Activated T-cell treated with anti-CD3 and anti-CD28 coated beads, Interleukin-2, amount 50 U/mL, for 24 hours (primary cell): ENCODE measurements at places on chromosomes 7 and 10.

- DNase-seq = no peak
Measured at GRCh38 chr7:45212606-45213005, 55.0 kb downstream of the RAMP3 start.

- DNase-seq = no peak
Measured at GRCh38 chr7:35680403-35681013, 14.4 kb downstream of the HERPUD2 start.

GRCh38 chr7:116153050-116153449 lies 57.3 kb upstream of the TES start:
- DNase-seq = no peak

GRCh38 chr10:80324891-80325364 lies 31.6 kb downstream of the DYDC1 start:
- DNase-seq = no peak

GRCh38 chr7:55206235-55207029 lies 158.7 kb upstream of the LANCL2 start:
- no peak for DNase-seq

- no peak for DNase-seq
Measured at GRCh38 chr7:151291206-151291605, 42.7 kb upstream of the SMARCD3 start.

DNA sequence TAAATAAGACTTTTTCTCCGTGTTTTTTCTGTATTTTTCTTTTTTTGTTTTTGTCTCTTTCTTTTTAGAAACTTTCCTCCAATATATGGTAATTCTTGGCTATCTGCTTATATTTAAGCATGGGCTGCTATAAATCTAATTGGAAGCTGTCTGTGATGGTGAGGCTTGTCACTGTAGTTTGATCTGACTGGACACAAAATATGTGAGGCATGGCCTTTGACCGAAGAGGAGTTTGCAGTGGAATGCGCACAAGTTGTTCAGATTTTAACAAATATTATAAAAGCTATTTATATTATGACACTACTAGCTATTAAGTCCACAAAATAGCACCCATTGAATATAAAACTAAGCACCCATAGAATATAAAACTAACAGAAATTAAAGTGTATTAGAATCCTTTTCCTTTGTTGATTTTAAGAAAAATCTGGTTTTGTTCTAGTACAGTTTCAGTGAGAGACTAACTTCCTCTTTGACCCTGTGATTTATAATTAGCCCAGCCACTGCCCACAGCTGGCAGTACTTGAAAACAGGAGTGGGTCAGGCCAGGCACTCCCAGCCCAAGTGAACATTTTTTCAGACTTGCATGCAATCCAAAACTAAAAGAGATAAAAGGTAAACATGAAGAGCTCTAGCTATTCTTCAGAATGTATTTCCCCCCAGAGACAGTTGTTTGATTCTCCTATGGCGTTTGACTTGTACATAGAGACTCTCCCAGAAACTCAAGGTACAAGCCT lies 69.9 kb upstream of the FGL2 start:
- DNase-seq = no peak

DNA sequence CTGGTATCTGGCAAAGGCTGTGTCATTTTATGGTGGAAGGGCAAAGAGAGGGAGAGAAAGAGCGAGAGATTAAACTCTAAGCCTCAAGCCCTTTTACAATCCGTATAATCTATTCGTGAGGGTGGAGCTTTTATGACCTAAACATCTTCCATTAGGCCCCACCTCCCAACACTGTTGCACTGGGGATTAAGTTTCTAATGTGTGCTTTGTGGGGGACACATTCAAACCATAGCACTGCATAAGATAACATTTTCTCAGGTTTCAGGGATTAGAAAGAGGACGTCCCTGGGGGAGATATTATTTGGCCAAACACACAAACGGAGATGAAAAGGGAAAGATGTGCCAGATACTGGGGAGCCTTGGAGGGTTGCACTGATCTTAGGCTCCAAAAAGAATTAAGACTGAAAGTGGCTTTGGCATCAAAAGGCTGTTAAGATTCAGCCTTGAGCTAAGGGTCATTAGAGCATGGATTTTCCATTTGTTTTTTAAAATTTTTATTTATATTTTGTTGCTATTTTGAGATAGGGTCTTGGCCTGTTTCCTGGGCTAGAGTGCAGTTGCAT lies 19.0 kb downstream of the COL26A1 start:
- DNase-seq = no peak

DNA sequence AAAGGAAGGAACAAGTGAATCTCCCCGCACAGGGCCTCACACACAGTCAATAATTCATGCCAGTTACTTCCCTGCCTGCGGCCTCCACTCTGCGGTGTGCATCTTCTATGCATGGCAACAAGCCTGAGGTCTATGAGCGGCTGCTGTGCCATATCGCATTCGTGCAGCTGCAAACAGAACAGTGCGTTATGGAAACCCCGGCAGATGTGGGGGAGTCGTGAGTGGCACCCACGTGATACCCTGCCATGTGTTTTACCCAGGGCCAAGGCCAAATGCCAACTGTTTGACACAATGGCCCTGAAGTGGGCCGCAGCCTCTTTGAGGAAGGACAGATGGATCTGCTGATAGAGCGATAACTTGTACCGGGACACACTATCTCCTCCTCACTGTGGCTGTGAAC lies 13.4 kb downstream of the TNS3 start:
- DNase-seq = no peak

GRCh38 chr10:122185643-122186042 lies 85.5 kb upstream of the BTBD16 start:
- no peak for DNase-seq

DNA sequence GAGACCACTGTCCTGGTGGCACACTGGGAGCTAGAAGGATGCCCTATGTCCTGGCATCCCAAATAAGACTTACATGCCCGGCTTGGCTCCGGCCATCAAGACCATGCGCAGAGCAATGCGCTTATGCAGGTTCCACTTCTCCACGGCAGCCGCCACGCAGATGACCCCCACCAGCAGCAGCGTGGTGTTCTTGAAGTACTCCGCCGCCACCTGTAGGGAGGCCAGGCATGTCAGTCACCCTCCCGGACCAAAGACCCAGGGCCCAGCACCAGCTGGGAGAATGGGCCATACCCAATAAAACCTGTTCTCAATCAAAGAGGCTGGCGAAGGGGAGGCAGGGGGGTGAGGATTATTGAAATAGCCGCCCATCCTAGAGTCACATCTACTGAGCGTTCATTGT lies 19.9 kb downstream of the SLC13A4 start:
- no peak for DNase-seq

GRCh38 chr7:70568674-70569334 lies 563.1 kb upstream of the GALNT17 start:
- DNase-seq = no peak

DNA sequence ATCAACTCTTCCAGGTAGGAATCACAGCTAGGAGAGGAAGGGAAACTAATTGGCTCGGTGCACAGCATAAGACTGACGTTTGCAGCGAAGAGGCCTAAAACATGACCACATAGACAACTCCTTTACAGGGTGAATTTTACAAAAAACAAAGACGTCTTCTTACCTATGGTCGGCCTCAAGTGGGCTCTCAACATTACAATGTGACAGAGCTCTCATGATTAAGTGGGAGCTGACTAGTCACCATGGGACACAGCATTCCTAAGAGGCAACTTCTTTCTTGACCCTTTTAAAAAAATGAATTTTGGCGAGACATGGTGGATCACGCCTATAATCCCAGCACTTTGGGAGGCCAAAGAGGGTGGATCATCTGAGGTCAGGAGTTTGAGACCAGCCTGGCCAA lies 4.6 kb downstream of the PDIA4 start:
- DNase-seq = no peak

DNA sequence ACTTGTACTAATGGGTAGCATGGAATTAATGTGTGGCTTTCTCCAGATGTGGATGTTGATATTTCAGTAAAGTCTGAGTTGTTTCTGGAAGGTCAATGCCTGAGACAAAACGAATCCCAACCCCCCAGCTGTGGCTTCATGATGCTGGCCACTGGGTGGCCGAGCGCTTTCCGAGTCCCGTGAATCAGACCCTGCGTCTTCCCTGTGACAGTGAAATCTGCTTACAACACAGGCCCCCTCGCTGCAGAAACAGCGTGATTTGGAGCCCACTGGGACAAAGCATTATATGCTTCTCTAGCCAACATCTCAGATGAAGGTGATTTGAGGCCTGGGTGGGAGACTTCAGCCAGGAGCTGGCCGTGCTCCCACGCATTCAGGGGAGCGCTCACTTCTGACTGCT lies 124.7 kb downstream of the WDR37 start:
- no peak for DNase-seq

GRCh38 chr10:89182894-89183293 lies 24.2 kb downstream of the CH25H start:
- no peak for DNase-seq

DNA sequence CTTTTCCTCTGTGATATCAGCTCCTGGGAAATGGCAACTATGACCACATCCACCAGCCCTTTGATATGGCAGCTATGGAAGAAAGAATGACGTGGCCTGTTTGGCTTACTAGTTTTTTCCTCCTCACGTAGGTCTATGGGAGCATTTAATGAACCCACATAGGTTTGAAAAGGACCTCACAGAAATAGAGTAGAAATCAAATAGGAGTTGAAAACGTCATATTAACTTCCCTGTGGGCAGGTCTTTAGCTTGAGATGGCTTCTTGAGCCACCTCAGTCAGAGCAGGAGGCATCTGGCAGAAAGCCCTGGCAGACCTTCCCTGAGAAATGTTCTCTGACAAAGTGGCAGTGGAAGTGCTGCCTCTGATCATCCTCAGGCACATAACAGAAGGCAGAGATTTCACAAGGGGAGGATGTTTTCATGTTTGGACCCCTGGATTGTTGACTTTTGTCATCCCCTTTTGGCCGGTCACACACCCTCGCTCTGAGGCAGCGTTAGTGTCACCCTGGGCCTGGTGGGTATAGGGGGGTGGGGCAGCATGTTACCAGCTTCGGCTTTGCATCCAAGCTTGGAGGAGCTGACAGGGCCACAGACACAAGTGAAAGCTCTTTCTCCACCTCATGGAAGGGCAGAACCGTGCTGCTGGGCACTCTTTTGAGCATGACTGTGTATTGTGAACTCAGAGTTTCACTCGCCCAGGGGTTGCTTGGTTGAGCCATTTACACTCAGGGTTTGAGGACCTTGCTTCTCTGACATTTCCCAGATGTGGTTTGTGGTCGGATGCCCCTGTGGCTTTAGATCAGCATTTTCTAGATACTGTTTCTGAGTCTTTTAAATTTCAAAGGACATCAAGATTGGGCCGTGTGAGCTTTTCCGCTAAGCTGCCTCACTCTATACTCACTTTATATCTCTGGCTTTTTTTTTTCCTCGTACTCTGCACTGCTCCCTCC lies 184.2 kb downstream of the STK31 start:
- DNase-seq = peak; percentile 41

GRCh38 chr10:124912101-124912886 lies 29.6 kb upstream of the ZRANB1 start:
- no peak for DNase-seq

DNA sequence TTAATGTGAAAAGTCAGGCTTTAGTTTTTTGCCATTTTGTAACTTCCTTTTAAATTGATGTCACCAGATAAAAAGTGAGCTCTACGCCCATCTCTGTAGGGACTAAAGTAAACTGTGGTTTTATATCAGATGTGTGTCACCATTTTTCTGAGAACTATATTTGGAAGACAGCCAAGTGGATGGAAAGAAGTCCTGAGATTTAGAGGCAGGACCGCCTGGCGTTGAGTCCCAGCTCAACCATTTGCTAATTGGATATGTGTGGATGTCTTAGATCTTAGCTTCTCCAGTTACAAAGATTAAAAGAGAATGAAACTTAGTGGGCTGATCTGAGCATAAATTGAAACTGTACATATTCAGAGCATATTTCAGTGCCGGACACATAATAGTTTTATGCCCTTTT lies 691.6 kb upstream of the CELF2 start:
- DNase-seq = no peak

DNA sequence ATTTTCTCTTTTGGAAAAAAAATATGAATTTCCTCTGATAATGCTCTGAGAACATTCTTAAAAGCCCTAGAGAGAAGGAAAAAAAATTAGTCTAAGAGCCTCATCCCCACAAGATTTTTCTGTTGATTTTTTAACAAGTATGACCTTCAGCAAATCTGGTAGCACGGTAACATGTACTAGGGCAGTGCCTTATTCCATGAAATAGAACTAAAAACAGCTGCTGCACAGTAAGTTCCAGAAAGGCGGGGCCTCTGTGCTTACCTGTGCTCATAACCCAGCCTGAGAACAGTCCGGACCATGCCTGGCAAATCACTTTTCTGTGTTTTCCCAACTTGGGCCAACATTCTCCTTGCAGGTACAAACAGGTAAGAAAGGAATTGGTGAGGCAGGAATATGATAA lies 519.1 kb upstream of the AKR1E2 start:
- DNase-seq = no peak

GRCh38 chr10:5971315-5971832 lies 6.0 kb downstream of the IL15RA start:
- peak; percentile 39 for DNase-seq
